ENCODE measurements at places on chromosomes 3 and 15.

DNA sequence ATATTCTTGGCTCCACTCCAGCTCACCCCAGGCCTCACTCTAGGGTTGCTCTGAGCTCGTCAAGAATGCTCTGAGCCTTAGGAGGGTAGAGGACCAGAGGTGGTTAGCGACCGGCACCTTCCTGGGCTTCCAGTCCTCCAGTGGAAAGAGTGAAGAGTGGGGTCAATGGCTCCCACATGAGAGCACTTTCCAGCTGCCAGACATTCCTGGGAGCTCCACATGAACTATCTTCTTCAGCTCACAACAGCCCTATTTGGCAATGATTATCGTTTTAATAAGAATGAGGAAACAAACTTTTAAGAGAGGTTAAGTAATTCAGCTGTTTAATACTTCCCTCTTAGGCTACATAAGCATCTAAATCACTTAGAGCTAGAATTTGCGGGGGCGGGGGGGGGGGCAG is 139.3 kb downstream of the STT3B start:
- DNase-seq: no peak

- no peak for DNase-seq
Observed at GRCh38 chr3:14208977-14209394, 30.4 kb downstream of the LSM3 start.

- DNase-seq: no peak
Observed at GRCh38 chr15:77532846-77533245, 99.9 kb downstream of the LINGO1 start.

DNA sequence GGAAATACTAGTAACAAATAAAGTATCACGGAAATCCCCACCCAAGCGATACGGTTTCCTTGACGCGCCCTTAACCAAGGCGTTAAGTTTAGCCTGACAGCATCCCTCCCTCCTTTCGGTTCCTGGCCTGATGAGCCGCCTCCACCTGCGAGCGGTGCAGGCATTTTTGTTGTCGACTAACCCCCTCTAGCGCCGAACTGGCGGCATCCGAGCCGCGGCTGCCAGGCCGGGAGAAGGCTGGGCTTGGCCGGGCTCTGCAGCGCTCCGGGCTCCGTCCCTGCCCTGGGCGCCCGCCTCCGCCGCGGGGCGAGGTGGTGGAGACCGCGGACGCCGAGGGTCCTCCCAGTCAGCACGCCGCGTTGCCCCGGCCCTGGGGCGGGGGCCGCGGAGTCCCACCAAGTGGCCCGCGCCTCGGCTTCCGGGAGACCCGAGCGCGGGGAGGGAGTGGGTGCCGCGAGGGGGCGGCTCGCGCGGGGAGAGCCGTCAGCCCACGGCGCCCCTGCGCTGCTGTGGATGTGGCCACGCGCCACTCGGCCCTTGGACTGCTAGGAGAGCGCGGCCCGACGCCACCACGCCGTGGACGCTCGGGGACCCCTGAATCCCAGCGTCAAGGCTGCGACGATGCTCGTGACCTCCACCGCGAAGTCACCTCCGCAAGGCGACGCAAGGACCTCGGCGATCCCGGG is 1.1 kb upstream of the EPHA6 start:
- DNase-seq: peak; percentile 72

GRCh38 chr15:39025321-39025720 is 460.7 kb upstream of the RASGRP1 start:
- DNase-seq: no peak

- no peak for DNase-seq
Observed at GRCh38 chr3:124997303-124998246, 58.2 kb downstream of the HEG1 start.

GRCh38 chr3:70558956-70559355 is 246.5 kb upstream of the MDFIC2 start:
- DNase-seq: no peak

- DNase-seq: no peak
Observed at GRCh38 chr15:23033979-23034378, 5.4 kb downstream of the TUBGCP5 start.
